T-helper 2 cell treated with Interferon-gamma antibody and Interleukin-4, amounts not matched to agents 5 μg/mL and 100 μg/mL, for 36 hours (primary cell): ENCODE measurements at places on chromosomes 7 and 10.

GRCh38 chr10:122190176-122190943 lies 80.7 kb upstream of the BTBD16 start:
- H3K4me3 ChIP-seq = no peak overlapping the region
- no peak for DNase-seq
- no peaks in the 10 kb centered on the region for H3K4me1 ChIP-seq
- H3K27me3 ChIP-seq = no peaks in the 10 kb centered on the region
- no peaks in the 10 kb centered on the region for H3K36me3 ChIP-seq
- no peak overlapping the region for H3K27ac ChIP-seq

DNA sequence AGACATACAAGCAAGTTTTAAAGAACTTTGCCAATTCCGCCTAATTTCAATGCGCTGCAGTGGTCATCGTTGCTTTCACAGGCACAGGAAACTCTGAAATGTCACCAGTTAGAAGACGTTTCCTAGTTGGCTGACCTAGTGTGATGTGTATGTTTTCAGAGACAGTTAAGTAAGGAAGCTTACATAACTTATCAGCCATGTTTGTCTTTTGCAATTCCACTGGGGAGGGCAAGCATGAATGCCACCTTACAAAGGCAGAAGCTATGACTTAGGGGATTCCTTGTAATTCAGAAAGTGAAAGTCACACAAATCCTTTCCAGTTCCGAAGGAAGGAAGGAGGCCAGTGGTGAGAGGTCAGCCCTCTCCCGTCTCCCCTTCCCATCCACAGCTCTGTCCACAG lies 15.0 kb upstream of the NPS start:
- H3K27me3 ChIP-seq = no peaks in the 10 kb centered on the region
- DNase-seq = no peak
- H3K36me3 ChIP-seq = no peaks in the 10 kb centered on the region
- no peaks in the 10 kb centered on the region for H3K4me1 ChIP-seq
- H3K27ac ChIP-seq = no peak overlapping the region

GRCh38 chr7:146002431-146003078 lies 114.0 kb upstream of the CNTNAP2 start:
- H3K36me3 ChIP-seq = no peaks in the 10 kb centered on the region
- H3K4me1 ChIP-seq = peaks cover 5% of the 10 kb centered on the region
- no peak overlapping the region for H3K27ac ChIP-seq
- H3K4me3 ChIP-seq = no peak overlapping the region
- DNase-seq = no peak

DNA sequence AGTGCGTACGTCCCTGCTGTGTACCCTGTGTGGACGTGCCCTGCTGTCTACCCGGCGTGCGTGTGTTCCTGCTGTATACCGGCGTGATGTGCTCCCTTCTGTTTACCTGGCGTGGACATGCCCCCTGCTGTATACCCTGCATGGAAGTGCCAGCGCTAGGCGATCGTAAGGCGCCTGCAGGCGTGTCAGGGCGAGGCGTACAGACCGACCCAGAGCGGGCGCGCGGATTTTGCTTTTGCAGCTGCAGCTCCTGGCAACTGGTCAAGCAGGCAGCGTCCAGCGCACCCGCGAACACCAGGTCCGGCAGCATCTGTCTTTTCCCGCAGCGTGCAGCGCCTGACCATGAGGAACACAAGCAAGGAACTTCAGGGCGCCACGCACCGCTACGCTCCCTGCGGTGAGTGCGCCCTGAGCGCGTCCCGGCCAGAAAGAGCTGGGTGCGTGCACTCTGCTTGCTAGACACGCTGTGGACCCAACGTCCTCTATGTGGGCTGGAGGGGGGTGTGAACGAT lies 680 bp downstream of the C7orf57 start:
- peak overlapping the region; percentile 27 for H3K27ac ChIP-seq
- H3K27me3 ChIP-seq = peaks cover 47% of the 10 kb centered on the region
- peak overlapping the region; percentile 82 for H3K4me3 ChIP-seq
- no peak for DNase-seq
- no peaks in the 10 kb centered on the region for H3K36me3 ChIP-seq

- no peaks in the 10 kb centered on the region for H3K4me1 ChIP-seq
- H3K27me3 ChIP-seq = peaks cover 10% of the 10 kb centered on the region
- no peak overlapping the region for H3K27ac ChIP-seq
- H3K36me3 ChIP-seq = no peaks in the 10 kb centered on the region
Observed at GRCh38 chr10:29328983-29329382, 40.1 kb downstream of the LYZL1 start.

GRCh38 chr7:73308074-73308664 lies 457 bp downstream of the NSUN5 start:
- H3K4me1 ChIP-seq = peaks cover 20% of the 10 kb centered on the region
- peak overlapping the region; percentile 99 for H3K4me3 ChIP-seq
- no peaks in the 10 kb centered on the region for H3K27me3 ChIP-seq
- H3K36me3 ChIP-seq = peaks cover 32% of the 10 kb centered on the region
- no peak for DNase-seq

DNA sequence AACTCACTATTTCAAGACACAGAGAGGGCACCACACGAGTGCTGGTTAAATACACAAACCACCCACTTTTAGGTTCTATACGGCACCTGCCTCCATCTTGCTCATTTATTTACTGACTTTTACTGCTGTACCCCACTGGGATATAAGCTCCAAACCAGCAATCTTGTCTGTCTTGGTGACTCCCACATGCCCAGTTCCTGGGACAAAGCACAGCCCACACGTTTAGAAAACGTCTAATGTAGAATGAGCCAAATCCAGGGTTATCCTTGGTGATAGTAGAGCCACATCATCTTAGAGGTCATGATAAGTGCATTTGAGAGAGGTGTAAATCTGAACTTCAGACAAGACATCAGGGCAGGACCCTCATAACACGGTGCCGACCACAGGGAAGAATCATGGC lies 73.5 kb downstream of the NUDCD3 start:
- peaks cover 29% of the 10 kb centered on the region for H3K36me3 ChIP-seq
- no peak for DNase-seq
- peaks cover 11% of the 10 kb centered on the region for H3K4me1 ChIP-seq
- H3K27ac ChIP-seq = no peak overlapping the region

DNA sequence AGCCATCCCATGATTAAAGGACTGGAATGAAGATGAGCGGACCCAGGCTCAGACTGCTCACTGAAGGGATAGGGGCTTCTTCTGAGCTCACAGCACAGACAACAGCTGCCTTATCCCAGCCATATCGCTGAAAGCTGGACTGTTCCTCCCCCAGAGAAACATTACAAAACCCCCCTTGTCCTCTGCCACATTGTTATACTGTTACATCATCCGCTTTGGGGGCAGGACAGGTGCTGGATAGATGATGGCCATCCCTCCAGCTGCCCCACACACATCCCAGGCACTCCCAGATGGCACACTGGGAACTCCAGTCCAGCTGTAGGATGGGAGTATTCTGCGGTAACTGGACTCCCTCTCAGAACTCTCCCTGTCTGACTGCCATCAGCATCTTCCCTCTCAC lies 58.7 kb upstream of the BTRC start:
- H3K4me3 ChIP-seq = no peak overlapping the region
- peaks cover 58% of the 10 kb centered on the region for H3K27me3 ChIP-seq
- DNase-seq = no peak
- H3K36me3 ChIP-seq = no peaks in the 10 kb centered on the region
- H3K4me1 ChIP-seq = peaks cover 1% of the 10 kb centered on the region

GRCh38 chr10:97307866-97308780 lies 10.9 kb upstream of the FRAT1 start:
- no peak for DNase-seq
- no peak overlapping the region for H3K27ac ChIP-seq
- H3K4me3 ChIP-seq = no peak overlapping the region
- peaks cover 5% of the 10 kb centered on the region for H3K27me3 ChIP-seq

DNA sequence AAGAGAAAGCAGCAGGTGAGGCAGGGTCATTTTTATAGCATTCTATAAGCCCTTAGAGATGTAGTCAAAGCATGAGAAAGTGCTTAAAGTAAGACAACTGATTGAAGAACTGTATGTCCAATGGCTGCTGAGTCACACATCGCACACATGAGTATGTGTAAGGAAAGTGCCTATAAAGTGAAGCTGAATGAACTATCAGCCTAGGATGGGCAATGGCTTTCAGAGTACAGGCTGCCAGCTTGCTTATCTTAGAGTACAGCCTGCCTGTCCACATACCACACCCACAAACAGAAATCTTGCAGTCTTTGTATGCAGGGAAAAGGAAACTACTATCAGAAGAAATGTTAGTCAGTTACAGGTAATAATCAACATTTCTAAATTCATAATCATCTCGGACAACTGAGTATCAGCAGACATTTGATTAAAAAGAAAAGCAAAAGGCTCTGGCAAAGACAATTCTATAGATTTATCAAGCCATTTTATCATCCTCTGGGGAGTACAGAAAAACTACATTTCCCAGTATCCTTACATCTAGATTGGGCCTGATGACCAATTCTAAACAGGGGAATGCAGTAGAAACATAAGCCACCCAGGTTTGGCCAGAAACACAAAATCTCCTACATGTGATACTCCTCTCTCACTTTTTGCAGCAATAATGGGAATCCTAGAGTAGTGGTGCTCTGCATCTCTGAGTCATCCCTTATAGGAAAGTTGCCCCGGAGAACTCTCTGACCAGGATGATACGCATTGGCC lies 16.2 kb upstream of the EPHB6 start:
- no peak overlapping the region for H3K27ac ChIP-seq
- no peak for DNase-seq
- H3K4me3 ChIP-seq = no peak overlapping the region
- peaks cover 11% of the 10 kb centered on the region for H3K27me3 ChIP-seq
- H3K36me3 ChIP-seq = no peaks in the 10 kb centered on the region
- H3K4me1 ChIP-seq = peaks cover 10% of the 10 kb centered on the region

GRCh38 chr10:84077768-84078167 lies 61.5 kb upstream of the GHITM start:
- no peak overlapping the region for H3K4me3 ChIP-seq
- no peaks in the 10 kb centered on the region for H3K27me3 ChIP-seq
- no peaks in the 10 kb centered on the region for H3K36me3 ChIP-seq
- H3K4me1 ChIP-seq = no peaks in the 10 kb centered on the region
